ENCODE measurements at places on chromosomes 12 and 14. TPM values are rescaled to one million over a fixed set of nuclear protein-coding genes. Genes with fewer than 3 reads are reported as not detected.

Gene CMTM5
- not detected for total RNA-seq

Gene AICDA
- total RNA-seq: not detected

Gene TEX52
- total RNA-seq: not detected

Gene LRP1-AS
- not detected for total RNA-seq

Gene CFAP54
- 0.63 TPM for total RNA-seq

Gene KRT77
- total RNA-seq: 0.21 TPM

Gene ATP2A2
- 258 TPM for total RNA-seq

Gene PRH2
- not detected for total RNA-seq

Gene GLIPR1L1
- not detected for total RNA-seq

Gene ALDH1L2
- total RNA-seq: 2.9 TPM

Gene SERPINA5
- not detected for total RNA-seq

Gene PTCSC3
- not detected for total RNA-seq

Gene AMIGO2
- total RNA-seq: 64.0 TPM

Gene TMEM119
- 0.05 TPM for total RNA-seq

Gene RGS6
- total RNA-seq: not detected

Gene INHBE
- total RNA-seq: 0.21 TPM

Gene KRT72
- not detected for total RNA-seq

Gene TIGAR
- total RNA-seq: 13.5 TPM

Gene NPC2
- 325 TPM for total RNA-seq

Gene OR4E2
- total RNA-seq: not detected

Gene SRRM4
- not detected for total RNA-seq
